ENCODE measurements at places on chromosomes 6 and 20.
A peak's percentile ranks its signal among the peaks of the same experiment; 100 is the strongest.

DNA sequence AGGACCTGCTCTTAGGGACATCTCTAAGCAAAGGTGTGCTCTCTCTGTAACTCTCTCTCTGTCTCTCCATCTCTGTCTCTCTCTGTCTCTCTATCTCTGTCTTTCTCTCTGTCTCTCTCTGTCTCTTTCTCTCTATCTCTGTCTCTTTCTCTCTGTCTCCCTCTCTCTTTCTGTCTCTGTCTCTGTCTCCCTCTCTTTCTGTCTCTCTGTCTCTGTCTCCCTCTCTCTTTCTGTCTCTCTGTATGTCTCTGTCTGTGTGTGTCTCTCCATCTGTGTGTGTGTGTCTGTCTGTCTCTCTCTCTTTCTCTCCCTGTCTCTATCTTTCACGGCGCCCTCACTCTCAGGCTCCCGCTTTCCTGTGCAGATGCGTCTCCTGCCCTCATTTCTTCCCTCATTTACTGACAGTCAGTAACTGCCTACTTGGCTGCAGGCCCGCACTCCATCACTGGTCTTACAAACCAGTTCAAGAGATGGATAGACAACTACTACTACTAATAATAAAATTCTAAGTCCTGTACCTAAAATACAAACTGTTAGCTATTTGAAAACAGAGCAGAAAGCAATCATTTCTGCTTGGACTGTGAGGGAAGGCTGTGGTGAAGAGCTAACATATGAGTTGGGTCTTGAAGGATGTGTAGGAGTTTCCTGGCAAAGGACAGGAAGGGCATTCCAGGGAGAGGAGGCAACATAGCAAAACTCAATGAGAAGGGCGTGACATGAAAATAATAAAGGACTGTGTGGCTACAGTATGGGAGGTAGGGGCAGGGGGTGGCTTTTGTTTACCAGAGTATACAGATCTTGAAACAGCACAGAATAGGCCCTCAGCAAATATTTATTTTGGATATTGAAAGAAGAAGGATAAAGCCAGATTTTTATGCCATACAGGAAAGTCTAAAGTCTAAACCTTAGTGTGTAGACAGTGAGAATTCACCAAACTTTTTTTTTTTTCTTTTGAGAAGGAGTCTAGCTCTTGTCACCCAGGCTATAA lies 67.8 kb upstream of the TAB2 start:
- no peak for DNase-seq

GRCh38 chr20:19920381-19921138 lies 96.6 kb upstream of the NAA20 start:
- no peak for DNase-seq

DNA sequence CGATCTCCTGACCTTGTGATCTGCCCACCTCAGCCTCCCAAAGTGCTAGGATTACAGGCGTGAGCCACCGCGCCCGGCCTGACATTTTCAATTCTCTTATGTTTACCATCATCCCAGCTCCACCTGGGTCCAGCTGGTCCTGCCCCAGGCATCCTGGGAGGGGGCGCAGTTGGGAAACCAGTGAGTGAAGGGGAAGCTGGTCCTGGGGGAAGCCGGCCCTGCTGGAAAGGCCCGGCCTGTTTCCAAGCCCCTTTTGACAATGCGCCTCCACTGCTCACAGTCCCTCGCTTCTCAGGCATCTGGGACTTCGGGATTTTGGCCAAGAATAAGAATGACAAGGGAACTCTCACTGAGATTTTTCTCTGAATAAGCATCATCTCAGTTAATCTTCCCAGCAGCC lies 14.2 kb downstream of the SLC13A3 start:
- DNase-seq: no peak

- DNase-seq: peak; percentile 86
Observed at GRCh38 chr6:127464161-127464880, 5.1 kb upstream of the KIAA0408 start.

- no peak for DNase-seq
Observed at GRCh38 chr20:58113716-58114115, 114.7 kb downstream of the ANKRD60 start.

DNA sequence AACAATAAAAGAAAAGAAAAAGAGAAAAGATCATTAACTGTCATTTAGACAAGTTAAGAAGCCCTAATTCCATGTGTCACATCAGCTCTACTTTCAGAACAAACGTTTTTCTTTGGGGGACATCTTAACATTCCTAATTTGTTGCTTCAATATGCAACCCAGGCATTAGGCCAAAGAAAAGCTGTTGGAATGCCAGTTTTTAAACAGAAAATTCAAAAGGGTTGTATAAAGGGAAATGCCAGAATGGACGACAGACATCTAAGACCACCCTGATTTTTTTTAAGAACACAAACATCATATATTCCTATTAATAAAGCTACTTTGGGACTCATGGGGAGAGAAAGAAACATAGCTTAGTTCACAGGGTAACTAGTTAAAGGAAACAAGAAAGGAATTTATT lies 315.0 kb downstream of the GMDS start:
- DNase-seq: peak; percentile 80

- DNase-seq: no peak
Observed at GRCh38 chr6:139649732-139650131, 275.3 kb upstream of the CITED2 start.

- DNase-seq: peak; percentile 77
Observed at GRCh38 chr6:44001318-44002066, 125.8 kb downstream of the MRPL14 start.

- DNase-seq: peak; percentile 70
Observed at GRCh38 chr6:11732036-11732631, 46.5 kb downstream of the ADTRP start.

- no peak for DNase-seq
Observed at GRCh38 chr6:136587527-136587926, 37.3 kb upstream of the MAP7 start.

- DNase-seq: no peak
Observed at GRCh38 chr6:42177514-42178364, 4.6 kb downstream of the GUCA1A start.

DNA sequence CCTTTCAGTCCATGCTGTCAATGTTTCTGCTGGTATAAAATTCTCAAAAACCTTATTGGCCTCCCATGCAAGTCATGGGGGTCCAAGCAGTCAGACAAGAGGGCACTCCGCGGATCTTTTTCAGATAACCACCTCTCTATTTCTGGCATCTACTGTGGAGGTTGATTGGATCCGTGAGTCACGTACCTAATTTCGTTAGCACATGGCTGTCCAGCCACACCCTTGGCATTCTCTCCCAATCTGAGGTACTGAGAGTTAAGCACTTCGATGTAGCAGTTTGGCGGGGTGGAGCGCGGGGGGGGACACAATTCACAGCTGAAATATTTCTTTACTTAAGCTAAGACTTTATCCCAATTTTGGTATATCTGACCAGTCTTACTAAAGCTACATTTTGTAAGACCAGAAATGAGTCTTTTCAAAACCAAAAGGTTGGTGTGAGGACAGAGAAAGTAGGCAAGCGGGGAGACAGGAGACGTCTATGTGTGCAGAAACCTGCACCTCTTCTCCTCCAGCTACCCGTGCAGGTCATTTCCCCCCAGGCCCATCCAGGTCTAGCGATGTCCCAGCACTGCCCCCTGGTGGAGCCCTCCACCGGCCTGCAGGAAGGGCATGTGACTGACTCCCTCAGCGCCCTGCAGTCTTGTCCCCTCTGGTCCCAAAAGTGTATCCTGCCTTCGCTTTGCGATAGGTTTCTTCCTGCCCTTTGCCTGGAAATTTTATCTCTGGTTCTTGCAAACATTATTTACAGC lies 113.1 kb downstream of the ADAT2 start:
- DNase-seq: peak; percentile 21

DNA sequence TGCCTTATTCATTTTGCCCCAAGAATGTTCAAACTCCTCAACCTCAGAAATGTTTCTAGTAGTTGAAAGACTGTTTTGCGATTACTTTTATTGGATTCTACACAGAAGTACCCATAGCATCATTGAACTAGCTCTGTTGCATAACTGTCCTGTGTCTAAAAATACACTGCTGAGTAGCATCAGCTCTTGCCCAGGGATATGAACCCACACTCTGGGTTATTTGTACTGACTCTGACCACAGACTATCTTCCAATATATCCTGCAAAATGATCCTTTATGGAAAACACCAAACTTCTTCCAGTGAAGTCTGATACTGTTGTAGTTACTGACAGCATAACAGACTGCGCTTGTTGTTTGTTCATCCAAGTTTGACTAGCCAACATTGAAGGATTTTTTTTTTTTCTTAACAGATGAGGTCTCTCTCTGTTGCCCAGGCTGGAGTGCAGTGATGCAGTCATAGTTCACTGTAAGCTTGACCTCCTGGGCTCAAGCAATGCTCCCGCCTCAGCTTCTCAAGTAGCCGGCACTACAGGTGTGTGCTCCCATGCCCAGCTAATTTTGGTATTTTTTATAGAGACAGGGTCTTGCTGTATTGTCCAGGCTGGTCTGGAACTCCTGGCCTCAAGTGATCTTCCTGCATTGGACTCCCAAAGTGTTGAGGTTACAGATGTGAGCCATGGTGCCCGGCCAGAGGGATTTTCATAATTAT lies 49.9 kb downstream of the TULP4 start:
- DNase-seq: no peak

- no peak for DNase-seq
Observed at GRCh38 chr6:4902363-4902762, 101.5 kb downstream of the RPP40 start.

GRCh38 chr6:123636782-123637181 lies at the start of gene TRDN:
TRDN (minus strand) TSS chr6:123636950; CDS start chr6:123636775, 175 bp downstream.
- DNase-seq: no peak

GRCh38 chr6:124490122-124490521 lies 472.1 kb upstream of the RNF217 start:
- DNase-seq: peak; percentile 86

DNA sequence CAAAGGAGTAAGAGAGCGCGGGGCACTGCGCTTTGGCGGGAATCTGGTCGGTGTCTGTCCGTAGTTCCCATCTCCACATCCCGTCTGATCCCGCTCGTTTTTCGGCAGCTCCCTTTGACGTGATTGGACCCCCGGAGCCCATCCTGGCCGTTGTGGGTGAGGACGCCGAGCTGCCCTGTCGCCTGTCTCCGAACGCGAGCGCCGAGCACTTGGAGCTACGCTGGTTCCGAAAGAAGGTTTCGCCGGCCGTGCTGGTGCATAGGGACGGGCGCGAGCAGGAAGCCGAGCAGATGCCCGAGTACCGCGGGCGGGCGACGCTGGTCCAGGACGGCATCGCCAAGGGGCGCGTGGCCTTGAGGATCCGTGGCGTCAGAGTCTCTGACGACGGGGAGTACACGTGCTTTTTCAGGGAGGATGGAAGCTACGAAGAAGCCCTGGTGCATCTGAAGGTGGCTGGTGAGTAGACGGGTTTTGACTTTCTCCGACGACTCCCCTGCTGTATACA lies 1.4 kb downstream of the BTN1A1 start:
- peak; percentile 31 for DNase-seq

DNA sequence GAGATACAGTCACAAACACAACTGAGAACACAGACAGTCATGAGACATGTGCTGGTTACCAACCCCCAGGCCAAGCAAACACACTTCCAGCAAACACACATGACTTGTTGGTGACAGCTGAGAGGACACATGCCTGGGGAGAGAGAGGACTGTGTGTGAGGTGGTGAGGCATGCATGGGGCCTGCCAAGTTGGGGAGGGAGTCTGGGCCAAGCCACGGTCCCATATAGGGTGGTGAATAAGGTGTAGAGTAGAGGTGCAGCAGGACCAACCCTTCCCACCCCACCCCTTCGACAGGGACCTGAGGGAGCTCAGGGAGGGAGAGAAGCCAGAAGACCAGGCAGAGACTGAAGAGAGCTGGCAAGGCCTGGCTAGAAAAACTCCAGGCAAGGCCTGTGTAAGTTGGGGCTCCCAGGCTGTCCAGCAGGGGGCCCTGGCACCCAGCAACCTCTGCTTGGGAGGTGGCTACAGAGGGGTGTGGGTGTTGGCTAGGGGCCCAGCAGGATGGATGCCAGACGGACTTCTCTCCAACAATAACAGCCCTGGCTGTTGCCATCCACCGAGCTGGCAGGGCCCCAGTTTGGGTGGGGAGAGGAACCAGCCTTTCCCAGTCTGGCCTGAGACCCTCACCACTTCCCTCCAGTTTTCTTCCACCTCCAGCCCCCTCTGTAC lies 2.0 kb upstream of the SLC29A1 start:
- peak; percentile 87 for DNase-seq

GRCh38 chr6:165448210-165448609 lies 138.8 kb upstream of the C6orf118 start:
- DNase-seq: no peak

- DNase-seq: no peak
Observed at GRCh38 chr6:24931296-24931695, 4.5 kb downstream of the RIPOR2 start.

GRCh38 chr6:169112483-169113320 lies 140.9 kb downstream of the THBS2 start:
- DNase-seq: no peak

GRCh38 chr6:14031516-14031915 lies 86.1 kb upstream of the CD83 start:
- DNase-seq: peak; percentile 46

GRCh38 chr20:48892891-48893290 lies 28.6 kb upstream of the ARFGEF2 start:
- DNase-seq: no peak

DNA sequence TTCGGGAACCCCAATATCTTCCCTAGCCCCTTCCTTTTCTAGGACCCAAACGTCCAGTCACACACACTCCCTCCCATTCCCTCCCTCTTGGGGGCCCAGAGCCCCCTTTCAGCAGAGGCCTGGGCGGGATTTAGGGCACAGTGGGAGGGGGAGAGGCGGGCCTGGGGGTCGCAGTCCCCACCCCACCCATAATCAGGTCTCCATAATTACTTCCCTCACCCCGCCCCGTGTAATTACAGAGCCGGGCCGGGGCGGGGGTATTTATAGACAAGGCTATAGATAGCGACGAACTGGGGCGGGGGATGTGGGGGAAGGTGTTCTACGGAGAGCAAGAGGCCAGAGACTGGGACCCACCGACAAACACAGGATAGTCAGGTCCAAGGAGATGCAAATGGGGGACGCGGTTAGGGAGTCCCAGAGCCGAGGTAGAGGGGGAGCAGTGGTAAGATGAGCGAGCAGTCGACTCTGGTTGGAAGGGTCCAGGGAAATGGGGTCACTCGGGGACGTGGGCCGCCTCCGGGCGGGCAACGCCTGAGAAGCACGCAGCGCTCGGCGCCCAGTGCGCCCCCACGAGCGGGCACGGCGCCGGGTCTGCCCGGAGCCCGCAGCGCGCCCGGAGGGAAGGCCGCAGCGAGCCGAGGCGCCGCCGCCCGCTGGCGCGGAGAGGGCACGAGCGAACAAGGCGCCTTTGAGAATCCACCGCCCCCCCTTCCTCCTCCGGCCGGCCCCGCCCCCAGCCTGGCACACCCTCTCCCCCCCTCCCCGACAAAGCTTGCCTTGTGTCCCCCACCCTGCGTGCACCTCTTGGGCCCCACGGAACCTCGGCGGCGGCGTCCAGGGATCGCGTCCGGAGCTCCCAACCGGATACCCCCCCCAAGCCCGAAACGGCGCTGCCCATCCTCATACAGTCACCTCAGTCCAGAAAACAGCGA lies 670 bp upstream of the COL11A2 start:
- DNase-seq: no peak
